Activated CD4-positive, alpha-beta T cell treated with anti-CD3 and anti-CD28 coated beads, Interleukin-2, Interleukin-4, amounts not matched to agents 100 ng/mL and 50 ng/mL, durations not matched to agents 16 hours and 8 hours (primary cell): ENCODE measurements at places on chromosomes 2 and 18.

GRCh38 chr2:140128909-140129308, 1348.7 kb upstream of the NXPH2 start:
- DNase-seq = no peak

GRCh38 chr2:203016716-203017115, 2.0 kb downstream of the NBEAL1 start:
- DNase-seq = no peak

- no peak for DNase-seq
Observed at GRCh38 chr18:55768255-55768654, 180.3 kb upstream of the TCF4 start.

DNA sequence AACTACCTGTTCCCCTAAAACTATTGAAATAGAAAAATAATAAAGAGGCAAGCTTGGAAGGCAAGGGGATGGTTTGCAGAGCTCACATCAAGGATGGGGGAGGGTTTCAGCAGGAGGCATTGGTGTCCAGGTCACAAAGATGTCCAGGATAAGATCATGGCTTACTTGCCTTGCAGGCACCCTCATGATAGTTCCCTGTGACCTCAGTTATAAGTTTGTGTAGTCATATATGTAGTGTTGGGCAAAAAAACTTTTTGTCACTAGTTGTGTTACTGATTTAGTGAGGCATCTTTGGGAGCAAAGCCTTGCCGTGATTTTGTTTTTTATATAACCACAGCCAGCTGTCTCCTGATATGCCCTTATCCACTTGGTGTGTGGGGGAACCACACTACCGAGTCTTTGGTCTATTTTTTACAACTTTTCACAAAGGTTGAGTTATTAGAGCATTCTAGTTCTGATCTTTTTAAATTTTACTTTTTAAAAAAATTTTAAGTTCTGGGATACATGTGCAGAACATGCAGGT, 53.3 kb downstream of the IL1R2 start:
- DNase-seq = no peak

DNA sequence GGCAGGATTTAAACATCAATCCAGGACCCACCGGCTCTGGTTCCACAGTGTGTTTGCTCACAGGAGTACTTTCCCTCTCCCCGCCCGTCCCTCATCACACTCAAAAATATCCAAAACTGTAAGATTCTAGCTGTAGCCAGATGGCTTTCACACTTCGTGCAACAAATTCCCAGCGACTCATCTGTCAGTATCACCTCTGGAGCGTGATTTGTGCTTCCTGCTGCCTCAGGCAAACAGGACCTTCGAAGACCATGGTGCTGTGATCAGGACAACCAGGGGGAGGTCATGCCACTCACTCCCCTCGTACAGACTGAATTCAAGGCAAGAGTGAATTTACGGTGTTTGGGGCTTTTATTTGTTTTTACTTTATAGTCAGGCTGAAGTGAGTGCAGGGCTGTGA, 154.5 kb upstream of the PID1 start:
- no peak for DNase-seq
